ENCODE measurements at places on chromosomes 2 and 18.

DNA sequence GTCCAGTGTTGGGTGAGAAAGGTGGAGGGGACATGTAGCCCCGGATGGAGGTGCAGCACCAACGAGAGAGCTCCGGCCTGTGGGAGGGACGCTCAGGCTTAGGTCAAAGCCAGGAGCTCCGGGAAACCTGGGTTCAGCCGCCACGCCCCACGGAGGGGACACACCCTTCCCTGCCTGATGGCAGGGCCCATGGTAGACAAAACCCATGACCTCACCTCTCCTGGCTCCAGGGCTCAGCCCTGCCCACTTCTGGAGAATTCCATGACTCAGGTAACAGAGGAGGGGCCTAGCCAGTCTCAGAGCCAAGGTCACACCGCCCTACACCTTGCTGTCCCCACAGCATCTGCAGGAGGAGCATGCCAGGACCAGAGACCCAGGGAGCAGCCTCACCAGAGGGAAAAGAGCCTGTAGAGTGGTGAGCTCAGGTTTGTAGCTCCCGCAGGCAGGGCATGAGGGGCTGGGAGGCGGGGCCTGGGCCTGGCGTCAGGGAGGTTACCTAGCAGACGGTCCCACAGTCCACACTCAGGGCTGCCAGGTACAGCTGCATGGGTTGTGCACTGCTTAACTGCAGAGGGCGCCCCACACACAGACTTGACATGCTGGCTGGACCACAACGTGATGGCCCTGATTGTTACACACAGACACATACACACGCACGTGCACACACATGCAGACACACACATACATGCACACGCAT lies 70.8 kb upstream of the SMAD7 start:
- H3K4me1 ChIP-seq, result no peaks in the 10 kb centered on the region
- peak overlapping the region; percentile 70 for H3K27ac ChIP-seq
- no peaks in the 10 kb centered on the region for H3K36me3 ChIP-seq
- H3K4me3 ChIP-seq, result peak overlapping the region; percentile 38
- DNase-seq, result peak; percentile 85
- no peaks in the 10 kb centered on the region for H3K27me3 ChIP-seq

DNA sequence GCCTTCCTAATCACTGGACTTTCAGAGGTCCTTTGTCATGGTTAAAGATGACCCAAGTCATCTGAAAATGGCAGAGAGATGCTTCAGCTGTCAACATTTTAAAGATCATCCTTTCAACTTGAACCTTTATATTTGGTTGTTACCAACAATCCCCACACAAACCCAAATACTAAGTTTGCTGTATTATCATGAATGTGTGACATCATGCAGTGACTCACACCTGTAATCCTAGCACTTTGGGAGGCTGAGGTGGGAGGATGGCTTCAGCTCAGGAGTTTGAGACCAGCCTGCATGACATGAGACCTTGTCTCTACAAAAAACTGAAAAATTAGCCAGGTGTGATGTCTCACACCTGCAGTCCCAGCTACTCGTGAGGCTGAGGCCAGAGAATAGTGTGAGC lies 55.2 kb upstream of the NRP2 start:
- H3K36me3 ChIP-seq, result no peaks in the 10 kb centered on the region
- no peak overlapping the region for H3K4me3 ChIP-seq
- H3K4me1 ChIP-seq, result no peaks in the 10 kb centered on the region

- no peak for DNase-seq
- H3K36me3 ChIP-seq, result no peaks in the 10 kb centered on the region
- H3K4me3 ChIP-seq, result peak overlapping the region; percentile 69
- H3K4me1 ChIP-seq, result peaks cover 14% of the 10 kb centered on the region
These were observed 966 bp downstream of the ADCY3 start for GRCh38 chr2:24919037-24919505.

DNA sequence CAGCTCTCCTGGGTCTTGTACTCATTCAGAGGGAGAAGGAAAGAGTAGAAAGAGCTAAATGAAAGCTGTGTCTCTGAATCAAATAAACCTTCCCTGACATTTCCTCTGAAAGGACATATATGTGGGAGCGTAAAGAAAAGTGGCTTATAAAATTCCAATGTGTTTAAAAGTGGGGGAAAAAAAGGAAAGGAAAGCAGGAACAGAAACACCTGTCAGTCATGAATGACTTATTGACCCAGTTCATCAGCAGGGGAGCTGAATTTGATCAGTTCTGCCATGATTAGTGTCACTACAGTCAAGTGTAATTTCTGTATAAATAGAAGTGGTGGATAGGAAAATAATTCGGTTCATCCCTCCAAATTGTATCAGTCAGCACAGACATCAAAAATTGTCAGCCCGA lies 382.5 kb downstream of the ERBB4 start:
- H3K27me3 ChIP-seq, result no peaks in the 10 kb centered on the region
- H3K4me1 ChIP-seq, result no peaks in the 10 kb centered on the region
- DNase-seq, result no peak
- no peak overlapping the region for H3K27ac ChIP-seq
- H3K4me3 ChIP-seq, result no peak overlapping the region

DNA sequence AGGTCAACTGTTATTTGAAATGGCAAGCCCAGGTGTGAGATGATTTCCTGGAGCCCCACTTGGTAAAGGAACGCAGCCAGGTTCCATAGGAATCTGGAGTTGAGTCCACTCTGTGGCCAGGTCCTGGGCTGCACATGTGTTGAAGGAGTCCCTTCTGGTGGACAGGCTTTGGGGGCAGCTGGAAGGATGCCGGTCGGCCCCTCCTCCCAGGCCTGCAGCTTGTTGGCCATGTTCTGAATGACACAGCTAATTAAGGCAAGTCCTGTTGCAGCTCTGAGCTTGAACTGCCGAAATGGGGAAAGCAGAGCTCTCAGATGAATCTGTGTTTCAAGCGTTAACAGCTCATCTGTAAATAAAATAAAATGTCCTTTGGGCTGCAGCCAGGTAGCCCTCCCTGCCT lies 23.8 kb downstream of the EN1 start:
- no peak for DNase-seq
- peaks cover 51% of the 10 kb centered on the region for H3K27me3 ChIP-seq
- no peak overlapping the region for H3K4me3 ChIP-seq
- H3K27ac ChIP-seq, result no peak overlapping the region
- no peaks in the 10 kb centered on the region for H3K4me1 ChIP-seq

- no peak overlapping the region for H3K27ac ChIP-seq
- no peak overlapping the region for H3K4me3 ChIP-seq
- no peaks in the 10 kb centered on the region for H3K4me1 ChIP-seq
- DNase-seq, result no peak
These were observed 438.2 kb downstream of the EPHA4 start for GRCh38 chr2:221133941-221134340.

DNA sequence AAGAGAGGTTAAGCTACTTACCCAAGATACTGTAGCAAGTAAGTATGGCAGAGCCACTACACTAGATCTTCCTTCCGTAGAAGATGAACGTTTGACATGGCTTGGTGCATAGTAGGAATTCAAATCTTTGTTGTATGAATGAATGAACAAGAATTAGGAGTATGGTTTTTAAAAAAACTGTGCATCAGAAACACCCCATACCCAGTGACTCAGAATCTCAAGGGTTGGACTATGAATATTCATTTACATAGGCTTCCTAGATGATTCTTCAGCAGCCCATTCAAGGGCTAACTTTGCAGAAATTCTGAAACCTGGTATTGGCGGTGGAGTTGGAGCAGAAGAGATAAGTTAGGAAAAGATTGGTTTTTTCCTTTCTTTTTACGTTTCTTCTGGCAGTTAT lies 5.4 kb downstream of the ACTR3 start:
- H3K36me3 ChIP-seq, result no peaks in the 10 kb centered on the region
- H3K4me3 ChIP-seq, result no peak overlapping the region
- H3K4me1 ChIP-seq, result peaks cover 90% of the 10 kb centered on the region
- no peak overlapping the region for H3K27ac ChIP-seq
- DNase-seq, result no peak

DNA sequence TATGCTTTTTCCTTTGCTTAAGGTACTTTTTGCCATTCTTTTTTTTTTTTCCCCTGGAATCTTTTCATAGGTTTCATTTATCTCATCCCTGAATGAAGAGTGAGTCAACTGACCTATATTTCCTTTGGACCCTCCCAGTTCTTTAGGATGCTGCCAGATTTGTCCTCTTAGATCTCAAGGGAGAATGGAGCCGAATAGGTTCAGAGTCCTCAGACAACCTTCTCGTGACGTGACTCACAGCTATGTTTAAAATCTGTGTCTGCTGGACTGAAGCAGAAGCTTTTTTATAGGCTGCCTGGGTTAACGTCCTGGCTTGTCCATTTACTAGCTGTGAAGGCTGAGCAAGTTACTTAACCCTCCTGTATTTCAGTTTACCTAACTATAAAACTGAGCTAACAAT lies 358.6 kb downstream of the DLGAP1 start:
- no peak for DNase-seq
- H3K27ac ChIP-seq, result no peak overlapping the region
- no peak overlapping the region for H3K4me3 ChIP-seq
- no peaks in the 10 kb centered on the region for H3K36me3 ChIP-seq
- H3K4me1 ChIP-seq, result no peaks in the 10 kb centered on the region

- DNase-seq, result no peak
- H3K4me1 ChIP-seq, result peaks cover 24% of the 10 kb centered on the region
- H3K27ac ChIP-seq, result peak overlapping the region; percentile 19
- peaks cover 93% of the 10 kb centered on the region for H3K36me3 ChIP-seq
These were observed 79.9 kb upstream of the ITGB6 start for GRCh38 chr2:160279813-160280465.

GRCh38 chr2:177538323-177538722 lies 145.8 kb downstream of the AGPS start:
- H3K36me3 ChIP-seq, result peaks cover 8% of the 10 kb centered on the region
- H3K4me1 ChIP-seq, result peaks cover 4% of the 10 kb centered on the region
- H3K27me3 ChIP-seq, result no peaks in the 10 kb centered on the region
- H3K27ac ChIP-seq, result no peak overlapping the region

DNA sequence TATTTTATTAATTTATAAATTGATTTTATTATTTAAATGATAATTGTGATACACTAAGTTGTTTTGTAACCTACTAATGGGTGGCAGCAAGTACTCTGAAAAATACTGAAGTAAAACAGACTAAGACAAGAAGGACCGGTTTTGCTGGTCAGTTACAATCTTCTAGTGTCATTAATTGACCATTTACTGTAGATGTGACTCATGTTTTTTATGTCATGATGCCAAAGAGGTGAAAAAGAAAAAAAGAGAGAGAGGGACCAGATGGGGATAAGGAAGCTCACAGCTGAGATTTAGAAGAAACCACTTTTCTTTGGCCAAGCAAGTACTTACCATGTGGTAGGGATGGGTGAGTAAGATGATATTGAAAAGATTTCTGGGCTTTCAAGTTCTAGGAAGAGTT lies 955.8 kb upstream of the LRRTM1 start:
- H3K4me3 ChIP-seq, result no peak overlapping the region
- no peaks in the 10 kb centered on the region for H3K36me3 ChIP-seq
- no peak for DNase-seq
- no peaks in the 10 kb centered on the region for H3K4me1 ChIP-seq
- no peaks in the 10 kb centered on the region for H3K27me3 ChIP-seq

GRCh38 chr2:202760848-202761247 lies 110.7 kb downstream of the ICA1L start:
- peaks cover 41% of the 10 kb centered on the region for H3K36me3 ChIP-seq
- H3K27ac ChIP-seq, result no peak overlapping the region
- H3K27me3 ChIP-seq, result no peaks in the 10 kb centered on the region
- H3K4me3 ChIP-seq, result no peak overlapping the region

DNA sequence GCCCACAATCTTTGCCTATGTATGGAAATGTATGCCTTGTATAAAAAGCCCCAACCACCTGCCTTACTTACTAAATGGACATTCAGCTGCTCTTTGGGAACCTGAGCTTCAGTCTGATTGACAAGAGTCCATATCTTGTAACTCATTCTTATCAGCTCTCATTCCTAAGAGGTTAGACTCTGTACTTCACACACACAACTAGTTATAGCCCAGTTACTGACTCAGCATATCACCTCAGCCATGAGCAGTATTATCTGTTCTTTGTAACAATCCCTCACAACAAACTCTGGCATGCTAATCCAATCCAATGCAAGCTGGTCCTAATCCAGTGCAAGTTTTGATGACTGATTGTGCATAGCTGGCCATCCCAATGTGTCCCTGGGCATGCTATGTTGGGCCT lies 250.6 kb downstream of the RIT2 start:
- no peak overlapping the region for H3K27ac ChIP-seq
- no peaks in the 10 kb centered on the region for H3K36me3 ChIP-seq
- H3K27me3 ChIP-seq, result no peaks in the 10 kb centered on the region

DNA sequence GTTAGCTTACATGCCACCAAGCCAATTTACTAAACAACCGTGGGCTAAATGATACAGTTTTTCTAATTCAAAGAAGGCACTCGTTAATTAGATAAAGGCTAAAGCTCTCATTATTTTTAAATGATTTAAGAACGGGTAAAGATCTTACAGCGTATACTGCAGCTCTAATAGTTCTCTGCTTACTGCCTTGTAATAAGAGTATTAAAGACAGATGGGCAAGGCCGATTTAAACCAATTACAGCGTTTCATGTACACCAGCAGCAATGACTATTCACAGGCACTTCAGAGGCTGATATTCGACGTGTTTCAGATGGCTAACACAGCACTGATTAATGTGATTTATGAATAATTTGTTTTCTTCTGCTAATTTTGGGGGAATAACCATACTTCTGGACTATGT lies 259.3 kb downstream of the ZNF407 start:
- H3K27me3 ChIP-seq, result no peaks in the 10 kb centered on the region
- no peaks in the 10 kb centered on the region for H3K36me3 ChIP-seq
- no peak for DNase-seq
- H3K4me1 ChIP-seq, result no peaks in the 10 kb centered on the region
- H3K4me3 ChIP-seq, result no peak overlapping the region

DNA sequence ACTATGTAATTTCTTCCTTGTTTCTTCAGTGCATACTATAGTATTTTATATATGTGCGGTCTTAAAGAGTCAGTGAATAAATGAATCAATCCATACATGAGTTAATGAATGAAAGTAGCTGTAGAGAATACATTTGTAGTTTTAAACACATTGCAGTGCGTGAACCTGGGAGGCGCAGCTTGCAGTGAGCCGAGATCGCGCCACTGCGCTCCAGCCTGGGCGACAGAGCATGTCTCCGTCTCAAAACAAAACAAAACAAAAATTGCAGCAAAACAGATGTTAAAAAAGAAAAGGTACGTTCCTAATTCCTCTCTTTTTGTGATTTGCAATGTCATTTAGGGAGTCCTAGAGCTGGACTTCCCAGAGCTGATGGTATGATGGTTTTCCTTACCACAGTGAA lies 1144.8 kb upstream of the FANCL start:
- no peak overlapping the region for H3K4me3 ChIP-seq
- no peaks in the 10 kb centered on the region for H3K4me1 ChIP-seq
- no peak for DNase-seq
- no peaks in the 10 kb centered on the region for H3K27me3 ChIP-seq
- H3K27ac ChIP-seq, result no peak overlapping the region

- H3K27ac ChIP-seq, result no peak overlapping the region
- DNase-seq, result no peak
- H3K4me3 ChIP-seq, result no peak overlapping the region
- no peaks in the 10 kb centered on the region for H3K4me1 ChIP-seq
- H3K36me3 ChIP-seq, result no peaks in the 10 kb centered on the region
- no peaks in the 10 kb centered on the region for H3K27me3 ChIP-seq
These were observed 141.3 kb upstream of the NOSTRIN start for GRCh38 chr2:168660870-168661862.

GRCh38 chr2:148493822-148494563 lies 150.6 kb upstream of the EPC2 start:
- no peak overlapping the region for H3K4me3 ChIP-seq
- no peaks in the 10 kb centered on the region for H3K4me1 ChIP-seq
- H3K27me3 ChIP-seq, result no peaks in the 10 kb centered on the region
- H3K27ac ChIP-seq, result no peak overlapping the region
- DNase-seq, result no peak

- H3K27me3 ChIP-seq, result no peaks in the 10 kb centered on the region
- no peak for DNase-seq
- no peak overlapping the region for H3K4me3 ChIP-seq
- peaks cover 1% of the 10 kb centered on the region for H3K4me1 ChIP-seq
- no peaks in the 10 kb centered on the region for H3K36me3 ChIP-seq
- no peak overlapping the region for H3K27ac ChIP-seq
These were observed 66.7 kb downstream of the PTPN4 start for GRCh38 chr2:119826370-119826961.

Data from lower lobe of right lung (tissue), 2 donors.